Naive thymus-derived CD4-positive, alpha-beta T cell (primary cell): ENCODE measurements at places on chromosomes 2 and 18.
A peak's percentile ranks its signal among the peaks of the same experiment; 100 is the strongest.

- no peak for DNase-seq
Observed at GRCh38 chr2:172938713-172939375, 136.8 kb upstream of the MAP3K20 start.

GRCh38 chr18:5527603-5528002, 16.2 kb downstream of the EPB41L3 start:
- DNase-seq: no peak

GRCh38 chr2:23286031-23286757, 98.8 kb upstream of the KLHL29 start:
- no peak for DNase-seq

DNA sequence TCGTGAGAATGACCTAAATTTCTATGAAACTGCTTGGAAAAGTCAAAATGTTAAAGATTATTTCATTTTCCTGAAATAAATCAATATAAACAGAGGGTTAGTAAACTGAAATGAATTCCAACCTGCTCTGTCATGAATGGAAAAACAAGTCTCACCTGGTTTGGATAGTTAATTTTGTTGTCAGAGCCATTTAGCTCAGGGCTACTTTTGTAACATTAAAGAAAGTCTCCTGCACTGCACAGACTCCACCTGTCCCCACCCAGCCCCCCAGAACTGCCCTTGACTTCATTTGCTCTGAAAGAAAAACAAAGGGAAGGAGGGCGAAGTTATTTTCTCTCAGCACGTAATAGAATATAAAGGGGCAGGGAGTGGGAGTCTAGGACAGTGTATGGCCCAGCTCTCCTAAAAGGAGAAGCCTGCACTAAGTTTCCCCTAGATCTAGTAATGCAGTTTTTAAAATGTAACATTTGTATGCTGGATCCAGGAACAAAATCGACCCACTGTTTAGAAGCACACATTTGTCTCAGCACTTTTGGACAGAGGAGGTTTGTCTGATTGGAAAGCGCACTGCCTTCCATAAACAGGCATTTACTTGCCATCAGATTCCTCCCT, 54.2 kb upstream of the ACSL3 start:
- DNase-seq: no peak

DNA sequence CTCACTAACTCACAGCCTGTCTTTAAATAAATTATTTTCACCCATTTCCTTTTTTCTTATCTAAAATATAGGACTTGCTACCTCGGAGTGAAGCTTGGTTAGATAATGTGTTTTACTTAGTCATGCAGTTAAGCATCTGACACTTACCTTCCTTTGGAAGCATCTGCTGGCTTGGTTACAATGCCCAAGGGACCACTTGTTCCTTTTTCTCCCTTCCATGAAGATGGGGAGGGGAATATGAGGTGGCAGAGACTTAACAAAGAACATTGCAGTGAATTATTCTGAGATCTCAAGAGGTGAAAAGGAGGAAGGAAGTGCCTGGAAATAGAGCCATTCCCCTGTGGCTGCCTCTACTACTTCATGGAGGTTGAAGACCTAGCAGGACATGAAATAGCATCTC, 145.4 kb upstream of the FOSL2 start:
- DNase-seq: no peak

GRCh38 chr2:120379916-120380893, 34.3 kb downstream of the INHBB start:
- DNase-seq: no peak

- DNase-seq: peak; percentile 88
Observed at GRCh38 chr2:241315879-241316631, at the start of gene SEPTIN2. SEPTIN2 (plus strand) TSS chr2:241315925; CDS start chr2:241324233, 8,308 bp downstream.

DNA sequence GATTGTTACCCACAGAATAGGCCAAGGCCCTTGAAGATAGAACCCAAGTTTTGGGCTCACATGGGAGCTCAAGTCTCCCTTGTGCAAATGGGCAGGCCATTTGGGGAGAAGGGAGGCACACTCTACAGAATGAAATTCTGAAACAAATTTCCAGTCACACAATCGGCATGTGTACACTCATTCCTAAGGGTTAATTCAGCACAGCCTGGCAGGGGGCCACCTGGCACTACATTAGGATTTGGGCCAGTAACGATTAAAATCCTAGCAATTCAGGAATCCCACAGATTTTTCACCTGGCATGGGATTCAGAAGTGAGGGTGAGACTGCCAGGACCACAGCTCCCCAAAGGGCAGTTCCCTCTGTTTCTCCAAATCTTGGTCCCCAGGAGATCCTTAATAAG, 46.4 kb downstream of the BMP10 start:
- no peak for DNase-seq

DNA sequence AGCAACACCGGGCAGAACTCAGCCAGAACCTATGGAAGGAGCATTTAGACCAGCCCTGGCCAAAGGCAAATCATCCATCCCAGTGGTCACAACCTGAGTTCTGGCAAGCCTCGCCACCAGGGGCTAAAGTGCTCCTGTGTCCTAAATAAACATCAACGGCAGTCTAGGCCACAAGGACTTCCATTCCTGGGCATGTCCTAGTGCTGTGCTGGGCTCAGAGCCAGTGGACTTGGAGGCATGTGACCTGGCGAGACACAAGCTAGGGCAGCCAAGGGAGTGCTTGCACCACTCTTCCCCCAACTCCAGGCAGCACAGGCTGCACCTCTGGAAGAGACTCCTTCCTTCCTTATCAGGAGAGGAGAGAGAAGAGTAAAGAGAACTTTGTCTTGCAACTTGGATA, 69.0 kb downstream of the ST6GAL2 start:
- DNase-seq: no peak

DNA sequence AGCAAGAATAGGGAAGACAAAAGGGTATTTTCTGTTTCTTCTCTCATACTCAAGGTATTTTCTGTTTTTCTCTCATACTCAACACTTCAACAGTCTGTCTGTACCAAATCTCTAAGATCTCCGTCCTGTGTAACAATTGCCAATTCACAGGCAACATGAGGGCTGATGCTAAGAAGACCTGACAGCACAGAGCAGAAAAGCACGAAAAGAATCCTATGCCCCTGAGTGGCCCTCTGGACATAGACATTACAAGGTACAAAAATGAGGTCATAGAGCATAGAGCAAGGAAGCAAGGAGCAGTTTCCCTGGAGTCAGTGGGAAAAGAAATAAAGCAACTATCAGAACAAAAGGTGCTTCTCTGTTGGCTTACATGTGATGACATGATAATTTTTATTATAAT, 1612.6 kb upstream of the CELF4 start:
- DNase-seq: no peak

DNA sequence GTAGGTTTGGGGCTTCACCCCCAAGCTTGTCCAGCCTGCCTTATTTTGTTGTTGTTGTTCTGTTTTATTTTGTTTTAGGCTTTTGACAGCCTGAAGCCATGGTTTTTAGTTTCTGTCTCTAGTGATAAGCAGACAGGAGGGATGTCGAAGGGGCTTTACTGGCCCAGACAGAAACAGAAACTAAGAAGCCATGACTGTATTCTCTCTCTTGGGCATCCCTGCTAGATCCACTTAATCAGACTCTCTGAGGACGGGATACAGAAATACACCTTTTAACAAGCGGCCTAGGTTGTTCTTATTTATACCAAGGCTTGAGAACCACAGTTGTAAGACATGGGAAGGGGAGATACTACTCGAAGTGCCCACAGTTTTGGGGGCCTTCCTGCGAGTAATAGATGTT, 330.9 kb downstream of the SLC8A1 start:
- no peak for DNase-seq

DNA sequence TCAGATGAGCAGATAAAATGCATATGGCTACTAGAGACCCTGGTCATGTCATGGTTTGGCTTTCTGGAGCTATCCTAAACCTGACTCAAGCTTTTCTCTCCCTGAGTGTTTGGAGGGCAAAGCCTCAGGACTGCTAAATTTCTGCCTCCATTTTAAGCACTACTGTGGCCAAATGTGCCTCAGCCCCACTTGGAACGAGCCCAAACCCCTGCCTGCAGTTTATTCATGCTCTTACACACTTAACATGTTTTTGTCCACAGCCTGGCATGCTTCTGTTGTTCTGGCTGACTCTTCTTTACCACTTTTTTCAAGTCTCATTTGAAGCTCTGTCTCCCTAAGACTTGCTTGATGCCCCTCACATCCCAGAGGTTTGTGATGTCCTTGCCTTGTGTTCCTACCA, 24.7 kb downstream of the MGAT5 start:
- no peak for DNase-seq

DNA sequence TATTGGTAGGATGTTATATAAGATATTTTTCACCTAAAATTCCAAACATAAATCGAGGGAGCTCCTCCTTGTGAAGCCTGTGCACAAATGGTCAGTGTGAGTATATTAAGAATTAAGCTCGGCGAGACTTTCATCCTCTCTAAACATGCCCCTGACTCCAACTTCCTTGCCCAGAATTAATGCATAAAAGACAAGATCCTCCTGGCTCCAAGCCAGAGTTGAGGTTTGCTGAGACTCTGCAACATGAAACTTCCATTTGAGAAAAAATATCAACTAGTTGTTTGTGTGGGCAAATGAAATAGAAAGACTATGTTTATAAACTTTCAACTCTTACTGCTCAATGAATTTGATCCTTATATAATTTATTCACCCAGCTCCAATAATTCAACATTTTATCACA, 68.1 kb downstream of the CCDC178 start:
- DNase-seq: no peak

GRCh38 chr18:63063171-63063570, 256.4 kb downstream of the BCL2 start:
- DNase-seq: no peak

DNA sequence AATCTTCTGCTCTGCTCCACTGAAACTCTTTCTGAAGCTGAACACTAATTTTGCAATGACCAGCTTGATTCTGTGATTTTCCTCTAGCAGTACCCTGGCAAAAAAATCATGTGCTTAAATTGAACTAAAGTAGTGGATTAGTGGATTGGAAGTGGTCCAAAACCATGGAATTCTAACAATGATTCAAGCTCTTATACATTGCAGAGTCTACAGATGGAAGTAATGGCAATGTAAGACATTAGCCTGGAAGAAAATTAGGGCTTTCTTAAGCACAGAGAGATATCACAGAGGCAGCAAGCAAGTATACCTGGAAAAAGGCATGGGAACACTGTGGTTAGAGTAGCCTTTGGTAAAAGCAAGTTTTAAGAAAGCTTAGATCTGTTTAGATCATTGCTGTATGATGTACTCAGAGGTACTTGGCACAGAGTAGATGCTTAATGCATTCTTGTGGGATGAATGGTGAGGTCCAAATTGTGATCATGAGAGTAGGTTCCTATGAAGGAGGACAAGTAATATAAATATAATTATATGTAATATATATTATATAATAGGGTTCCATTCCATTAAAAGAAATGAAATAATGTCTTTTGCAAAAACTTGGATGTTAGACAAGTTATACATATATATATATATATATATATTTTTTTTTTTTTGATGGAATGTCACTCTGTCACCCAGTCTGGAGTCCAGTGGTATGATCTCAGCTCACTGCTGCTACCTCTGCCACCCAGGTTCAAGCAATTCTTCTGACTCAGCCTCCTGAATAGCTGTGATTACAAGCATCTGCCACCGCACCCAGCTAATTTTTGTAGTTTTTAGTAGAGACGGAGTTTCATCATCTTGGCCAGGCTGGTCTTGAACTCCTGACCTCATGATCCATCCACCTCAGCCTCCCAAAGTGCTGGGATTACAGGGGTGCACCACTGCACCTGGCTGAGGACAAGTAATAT, 172.2 kb upstream of the SCN7A start:
- no peak for DNase-seq

GRCh38 chr18:60092073-60092472, 192.3 kb downstream of the PMAIP1 start:
- no peak for DNase-seq

GRCh38 chr2:68216454-68217310, 35.6 kb downstream of the PPP3R1 start:
- no peak for DNase-seq

DNA sequence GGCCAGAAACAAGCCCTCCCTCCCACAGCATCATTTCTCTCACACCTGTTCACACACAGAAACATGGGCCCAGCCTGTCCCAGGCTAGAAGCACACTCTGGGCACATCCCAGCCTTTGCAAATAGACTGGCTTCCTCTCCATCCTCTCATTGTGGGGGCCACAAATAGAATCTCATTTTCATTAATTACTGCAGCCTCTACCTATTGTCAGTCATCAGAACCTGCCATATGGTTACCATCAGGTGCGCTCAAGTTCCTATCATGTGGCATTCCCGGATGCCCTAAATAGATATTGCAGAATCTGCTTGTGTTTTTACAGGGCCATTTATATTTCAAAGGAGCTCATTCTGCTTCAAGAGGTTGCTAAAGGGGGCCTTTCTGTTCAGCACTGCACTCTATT, 460.7 kb downstream of the BCL11A start:
- no peak for DNase-seq

DNA sequence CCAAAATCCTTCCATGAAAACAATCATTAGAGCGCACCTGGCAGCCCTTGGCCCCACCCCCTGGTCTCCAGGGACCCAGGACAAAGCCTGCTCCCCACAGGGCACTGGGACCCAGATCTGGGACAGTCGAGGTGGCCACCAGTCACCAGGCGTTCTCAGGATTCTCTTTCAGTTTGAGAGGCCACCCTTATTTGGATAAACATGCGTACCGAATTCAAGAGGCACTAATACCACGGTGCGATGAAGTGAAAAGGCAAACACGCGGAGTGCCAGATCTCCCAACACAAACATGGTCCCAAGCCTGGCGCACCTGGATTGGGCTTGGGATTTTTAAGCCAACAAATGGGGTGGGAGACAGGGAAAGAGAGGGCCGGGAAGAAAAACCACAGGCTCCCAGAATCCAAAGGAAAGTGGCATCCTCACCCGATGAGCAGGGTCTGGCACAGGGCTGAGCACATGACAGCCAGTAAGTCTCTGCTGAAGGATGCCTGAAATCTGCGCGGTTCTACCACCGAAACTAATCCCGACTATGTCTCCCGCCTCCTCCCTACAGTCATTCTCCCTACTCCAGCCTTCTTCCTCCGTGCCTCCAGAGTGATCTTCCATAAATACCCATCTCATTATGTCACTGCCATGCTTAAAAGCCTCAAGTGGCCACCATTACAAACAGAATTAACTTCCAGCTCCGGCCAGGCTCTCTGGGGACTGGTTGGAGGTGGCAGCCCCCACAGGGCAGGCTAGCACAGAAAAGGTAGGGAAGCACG, 60.9 kb upstream of the KLHL29 start:
- DNase-seq: no peak

- no peak for DNase-seq
Observed at GRCh38 chr2:132863961-132864360, 194.0 kb upstream of the LYPD1 start.

GRCh38 chr2:240166191-240166590, 25.7 kb upstream of the OTOS start:
- no peak for DNase-seq

DNA sequence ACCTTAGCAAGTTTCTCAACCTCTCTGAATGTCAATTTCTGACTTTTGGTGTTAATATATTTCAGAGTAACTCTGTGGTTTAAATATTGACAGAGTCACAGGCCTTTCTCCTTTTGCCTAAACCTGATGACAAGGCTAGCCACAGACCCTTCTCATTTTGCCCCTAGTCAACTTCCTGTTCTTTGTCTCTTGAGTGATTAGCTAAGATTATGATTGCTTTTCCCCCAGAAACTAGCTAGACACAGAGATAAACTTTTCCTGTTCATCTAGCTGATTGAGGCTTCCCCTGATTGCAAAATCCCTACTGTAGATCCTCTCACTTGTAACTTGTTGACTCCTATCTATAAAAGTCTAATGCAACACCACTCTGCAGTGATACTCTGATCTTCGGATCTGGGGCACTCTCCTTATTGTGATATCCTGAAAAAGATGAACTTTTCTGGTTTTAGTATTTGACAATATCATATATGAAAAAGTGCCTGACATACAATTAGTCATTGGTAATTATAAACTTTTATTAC, 241.4 kb downstream of the ZNF385B start:
- DNase-seq: no peak
